ENCODE measurements at places on chromosomes 5 and 9.

DNA sequence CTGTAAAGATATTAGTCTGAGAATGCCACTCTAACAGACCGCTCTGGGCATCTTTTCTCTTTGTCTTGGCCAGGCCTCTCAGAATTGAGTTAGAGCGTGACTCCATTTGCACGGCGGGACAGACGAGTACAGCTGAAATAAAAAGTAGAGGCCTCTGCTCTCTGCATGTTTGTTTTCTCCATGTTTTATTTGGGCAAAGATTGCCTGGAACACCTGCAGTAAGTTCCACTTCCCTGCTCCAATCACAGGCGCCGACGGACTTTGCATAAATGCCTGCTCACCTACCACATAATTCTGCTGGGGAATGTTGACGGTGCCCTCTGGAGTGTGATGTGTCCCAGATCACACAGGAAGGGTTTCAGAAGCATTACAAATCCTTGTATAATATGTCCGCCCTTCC, 10.6 kb downstream of the SPOCK1 start:
- no peak for DNase-seq

GRCh38 chr9:14372437-14373335, 58.7 kb upstream of the NFIB start:
- no peak for DNase-seq

GRCh38 chr5:83965441-83965840, 244.8 kb upstream of the HAPLN1 start:
- no peak for DNase-seq

DNA sequence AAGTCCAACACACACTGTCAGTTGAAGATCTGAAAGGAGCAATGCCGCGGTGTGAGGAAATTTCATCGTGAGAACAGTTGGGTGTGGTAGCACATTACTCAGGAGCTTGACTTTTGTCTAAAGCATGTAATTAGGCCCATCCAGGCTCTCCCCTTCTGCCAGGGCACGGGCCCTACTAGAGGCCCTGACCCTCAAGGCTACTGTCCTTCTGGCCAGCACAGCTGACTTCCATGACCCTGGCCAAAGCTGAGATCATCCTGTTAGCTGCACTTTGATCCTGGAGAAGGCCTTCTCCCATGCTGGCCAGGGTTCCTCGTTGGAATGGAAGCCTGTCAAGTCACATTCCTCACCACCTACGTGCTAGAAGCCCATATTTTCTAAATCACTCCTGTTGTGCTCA, 77.8 kb upstream of the SLC1A3 start:
- DNase-seq, result no peak

DNA sequence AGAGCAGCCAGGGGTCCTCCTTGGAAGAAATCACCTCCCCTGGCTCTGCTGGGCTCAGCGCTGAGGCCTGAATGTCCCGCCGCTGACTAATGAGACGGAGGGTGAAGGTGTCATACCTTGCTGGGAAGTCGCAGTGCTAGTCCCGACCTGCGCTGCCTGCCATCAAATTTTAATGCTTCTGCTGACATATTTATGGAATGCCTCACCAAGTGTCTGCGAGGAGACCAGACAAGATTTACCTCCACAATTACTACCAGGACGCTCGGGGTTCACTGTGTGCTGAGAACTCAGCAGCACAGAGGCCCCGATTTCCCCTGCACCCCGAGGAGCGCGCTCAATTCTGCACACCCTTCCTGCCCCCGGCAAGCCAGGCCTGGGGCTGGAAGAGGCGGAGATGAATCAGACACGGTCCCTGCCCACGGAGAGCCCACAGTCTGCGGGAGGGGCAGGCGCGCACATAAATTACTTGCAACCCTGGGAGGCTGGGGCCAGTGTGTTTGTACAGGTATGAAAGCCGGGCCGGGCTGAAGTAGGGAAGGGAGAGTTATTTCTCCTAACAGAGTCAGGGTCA, 175.2 kb downstream of the PAX5 start:
- DNase-seq, result no peak

DNA sequence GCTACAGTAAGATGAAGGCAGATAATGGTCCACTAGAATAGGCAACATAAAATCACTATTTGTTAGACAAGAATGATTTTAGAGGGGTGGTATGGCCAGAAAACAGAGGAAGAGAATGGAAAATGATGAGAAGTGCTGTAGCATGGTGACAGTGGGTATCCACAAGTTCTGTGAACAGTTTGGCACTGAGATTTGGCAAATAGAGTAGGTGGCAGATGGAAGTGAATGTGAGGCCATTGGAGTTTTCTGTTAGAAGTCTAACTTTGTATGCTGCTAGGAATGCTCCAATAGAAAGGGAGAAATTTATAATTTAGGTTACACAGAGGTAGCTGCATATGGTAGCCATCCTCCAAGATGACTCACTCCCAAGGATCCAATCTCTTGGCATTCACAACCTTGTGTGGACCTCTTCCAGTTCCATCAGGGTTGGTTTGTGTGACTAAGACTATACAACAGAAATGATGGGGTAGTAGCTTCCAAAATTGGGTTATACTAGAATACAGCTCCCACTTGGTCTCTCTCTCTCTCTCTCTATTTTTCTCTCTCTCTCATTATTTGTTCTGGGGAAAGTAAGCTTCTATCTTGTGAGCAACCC, 646.9 kb upstream of the ZNF608 start:
- DNase-seq, result no peak

DNA sequence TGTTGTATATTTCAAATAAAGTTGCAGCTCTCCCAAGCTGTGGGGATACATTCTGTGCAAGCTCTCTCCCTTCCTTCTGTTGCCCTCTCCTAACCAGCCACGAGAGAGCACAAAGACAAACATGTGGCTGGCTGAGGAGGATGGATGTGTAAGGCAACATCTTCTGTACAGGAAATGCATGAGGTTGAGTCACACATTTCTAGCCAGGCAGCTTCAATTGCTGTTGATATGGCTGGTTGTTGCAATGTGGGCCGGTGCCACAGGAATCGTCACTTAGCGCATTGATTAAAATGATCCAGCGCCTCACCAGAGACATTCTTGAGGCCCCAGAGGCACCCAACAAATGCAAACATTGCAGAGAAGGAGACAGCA, 207.1 kb downstream of the ICE1 start:
- DNase-seq, result no peak

DNA sequence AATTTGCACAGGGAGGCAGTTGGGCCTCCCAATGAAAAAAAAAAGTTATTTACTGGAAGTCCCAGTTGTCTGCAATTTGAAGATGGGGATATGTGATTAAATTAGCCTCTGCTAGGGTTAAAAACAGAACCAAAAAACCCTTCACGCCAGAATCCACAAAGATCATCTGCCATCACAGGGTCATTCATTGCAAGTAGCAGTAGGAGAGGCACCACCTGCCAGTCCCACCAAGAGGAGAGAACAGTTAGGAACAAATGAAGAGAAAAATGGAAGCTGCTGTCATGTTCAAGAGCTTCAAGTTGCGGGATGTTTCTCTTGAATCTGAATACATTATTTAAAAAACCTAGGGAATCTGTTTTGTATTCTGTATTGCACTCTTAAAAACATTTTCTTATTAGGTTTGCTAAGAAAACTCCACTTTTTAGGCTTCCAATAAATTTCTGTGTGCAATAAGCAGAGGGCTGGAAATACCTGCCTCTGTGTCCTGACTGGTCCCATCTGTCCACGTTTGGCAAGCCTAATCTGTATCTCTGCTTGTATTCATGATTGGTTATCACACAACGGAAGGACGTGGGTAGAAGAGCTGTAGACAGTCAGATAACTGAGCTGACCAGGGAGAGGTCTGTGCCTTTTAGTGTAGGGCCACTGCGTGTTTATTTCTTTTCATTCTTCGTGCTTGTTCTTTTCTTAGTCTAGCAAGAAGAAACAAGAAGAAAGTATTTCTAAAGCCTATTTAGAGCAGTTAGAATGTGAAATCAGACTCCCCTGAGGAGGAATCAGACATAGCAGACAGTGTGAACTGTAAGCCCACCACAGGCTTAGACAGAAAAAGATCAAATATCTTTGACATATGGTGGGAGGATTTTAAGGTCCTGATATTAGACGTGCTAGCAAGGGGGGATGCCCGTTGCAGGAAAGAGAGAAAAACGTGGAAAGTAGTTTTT, 630.6 kb upstream of the SEMA6A start:
- no peak for DNase-seq

DNA sequence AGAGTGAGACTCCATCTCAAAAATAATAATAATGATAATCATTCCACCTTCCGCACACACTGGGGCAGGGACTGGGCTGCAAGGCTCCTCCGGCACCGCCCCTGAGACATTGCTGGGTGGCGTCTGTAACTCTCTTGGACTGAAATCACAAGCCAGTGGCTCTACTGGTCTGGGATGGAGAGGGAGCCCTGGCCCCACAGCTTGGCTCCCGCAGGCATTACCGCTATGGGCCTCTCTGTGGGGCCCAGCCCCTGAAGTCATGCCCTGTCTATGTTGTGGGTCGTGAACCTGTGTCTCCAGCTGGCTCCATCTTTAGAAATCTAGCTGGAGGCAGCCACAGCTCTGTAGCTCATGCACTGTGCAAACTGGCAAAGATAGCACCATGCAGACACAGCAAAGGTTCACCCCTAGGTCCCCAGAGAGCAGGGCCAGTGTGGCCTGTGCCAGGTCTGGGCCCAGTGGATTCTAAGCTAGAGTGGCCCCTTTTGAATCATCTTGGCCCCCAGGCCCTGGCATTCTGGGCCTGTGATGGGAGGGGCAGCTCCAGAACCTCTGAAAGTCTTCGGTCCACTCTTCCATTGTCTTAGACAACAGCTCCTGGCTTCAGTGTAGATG, 36.1 kb upstream of the COL5A1 start:
- DNase-seq, result no peak

DNA sequence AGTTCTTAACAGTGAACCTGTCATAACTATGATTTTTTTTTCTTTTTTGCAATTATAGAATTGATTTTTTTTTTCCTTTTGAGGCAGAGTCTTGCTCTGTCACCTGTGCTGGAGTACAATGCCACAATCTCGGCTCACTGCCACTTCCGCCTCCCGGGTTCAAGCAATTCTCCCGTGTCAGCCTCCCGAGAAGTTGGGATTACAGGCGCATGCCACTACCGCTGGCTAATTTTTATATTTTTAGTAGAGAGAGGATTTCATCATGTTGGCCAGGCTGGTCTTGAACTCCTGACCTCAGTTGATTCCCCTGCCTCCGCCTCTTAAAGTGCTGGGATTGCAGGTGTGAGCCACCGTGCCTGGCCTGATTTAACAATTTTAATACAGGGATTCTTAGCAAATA, 21.4 kb downstream of the UGCG start:
- no peak for DNase-seq

GRCh38 chr5:71492817-71493615, 37.6 kb downstream of the BDP1 start:
- DNase-seq, result no peak

GRCh38 chr5:57441557-57441956, 41.1 kb downstream of the ACTBL2 start:
- no peak for DNase-seq

GRCh38 chr9:121326130-121326838, 43.8 kb downstream of the STOM start:
- DNase-seq, result no peak

DNA sequence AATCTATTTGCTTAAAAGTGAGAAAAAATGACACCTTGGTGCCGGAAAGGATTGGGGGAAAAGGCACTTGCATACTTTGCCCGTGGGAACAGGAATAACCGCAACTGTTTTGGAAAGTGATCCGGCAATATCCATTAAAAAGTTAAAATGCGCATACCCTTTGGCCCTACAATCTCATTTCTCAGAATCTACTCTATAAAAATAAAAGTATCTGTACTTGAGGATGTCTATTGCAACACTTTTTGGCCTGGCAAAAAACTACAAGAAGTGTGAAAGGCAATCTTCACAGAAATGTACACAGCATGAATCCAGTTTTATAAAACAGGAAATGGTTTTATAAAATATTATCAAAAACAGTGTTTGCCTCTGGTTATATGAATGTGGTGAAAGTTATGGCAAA, 58.3 kb upstream of the NFIL3 start:
- DNase-seq, result no peak

GRCh38 chr5:95760273-95761191, 29.4 kb downstream of the RHOBTB3 start:
- DNase-seq, result peak; percentile 64

DNA sequence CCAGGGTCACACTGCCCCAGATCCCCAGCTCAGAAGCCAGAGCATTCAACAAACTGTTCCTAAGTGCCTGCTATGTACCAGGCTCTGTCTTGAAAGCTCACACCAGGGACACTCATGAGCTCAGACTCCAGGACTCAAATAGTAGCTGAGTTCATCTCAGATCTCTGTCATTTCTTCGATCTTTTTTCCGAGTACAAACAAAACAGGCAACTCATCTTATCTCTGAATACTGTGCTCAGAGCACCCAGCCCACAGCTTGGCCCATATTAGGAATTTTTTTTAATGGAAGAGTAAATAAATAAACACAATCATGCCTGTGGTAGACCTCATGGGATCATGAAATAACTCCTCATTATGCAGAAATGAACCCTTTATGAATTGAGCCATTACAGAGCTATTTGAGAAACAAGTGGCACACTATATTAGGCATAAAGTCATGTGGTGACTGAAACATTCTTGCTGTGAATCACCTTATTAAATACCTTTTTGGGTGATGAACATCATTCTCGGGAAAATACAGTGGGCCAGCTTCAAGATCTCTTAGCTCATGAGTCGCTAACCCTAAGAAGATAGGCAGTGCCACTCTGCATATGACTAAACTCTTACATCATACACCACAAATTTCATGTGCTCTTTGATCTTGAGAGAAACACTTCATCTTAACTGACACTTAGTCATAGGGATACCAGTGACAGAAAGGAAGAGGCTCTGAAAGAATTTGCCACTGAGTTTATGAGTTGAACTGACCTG, 9.9 kb downstream of the SH3RF2 start:
- DNase-seq, result no peak

GRCh38 chr9:136342181-136343120, 15.1 kb downstream of the GPSM1 start:
- DNase-seq, result peak; percentile 79

DNA sequence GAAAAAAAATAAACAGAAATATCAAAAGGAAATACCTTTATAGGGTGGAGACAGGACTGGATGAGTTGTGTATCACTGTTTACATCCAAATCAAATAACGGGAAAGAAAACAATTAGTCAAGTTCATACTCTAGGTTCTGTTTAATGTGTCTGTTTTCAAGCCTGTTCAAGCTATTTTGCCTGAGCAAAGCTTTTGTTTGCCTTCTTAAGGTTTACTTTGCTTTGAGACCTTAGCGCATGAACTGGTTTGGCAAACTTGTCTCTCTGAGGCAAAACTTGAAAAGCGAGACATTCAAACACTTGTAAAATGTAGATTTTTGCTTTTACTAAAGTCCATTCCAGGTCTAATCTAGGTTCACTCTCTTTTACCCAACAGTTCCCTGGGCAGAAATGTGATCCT, 174.1 kb upstream of the RFX3 start:
- DNase-seq, result no peak

GRCh38 chr9:95315108-95315746, 2.3 kb downstream of the FANCC start:
- DNase-seq, result no peak

GRCh38 chr5:116375926-116376325, 198.7 kb downstream of the SEMA6A start:
- DNase-seq, result no peak

GRCh38 chr9:125142560-125143376, 560 bp downstream of the SCAI start:
- no peak for DNase-seq

GRCh38 chr5:128197896-128198522, 114.4 kb downstream of the SLC12A2 start:
- no peak for DNase-seq

Measured in GM10248 (cell line).